Effector memory CD4-positive, alpha-beta T cell (primary cell): ENCODE measurements at places on chromosomes 3 and 15.

GRCh38 chr3:48402281-48402732, 27.6 kb downstream of the PLXNB1 start:
- no peak for DNase-seq

- DNase-seq = no peak
These were observed 143.2 kb downstream of the DOCK3 start for GRCh38 chr3:50817756-50818529.

DNA sequence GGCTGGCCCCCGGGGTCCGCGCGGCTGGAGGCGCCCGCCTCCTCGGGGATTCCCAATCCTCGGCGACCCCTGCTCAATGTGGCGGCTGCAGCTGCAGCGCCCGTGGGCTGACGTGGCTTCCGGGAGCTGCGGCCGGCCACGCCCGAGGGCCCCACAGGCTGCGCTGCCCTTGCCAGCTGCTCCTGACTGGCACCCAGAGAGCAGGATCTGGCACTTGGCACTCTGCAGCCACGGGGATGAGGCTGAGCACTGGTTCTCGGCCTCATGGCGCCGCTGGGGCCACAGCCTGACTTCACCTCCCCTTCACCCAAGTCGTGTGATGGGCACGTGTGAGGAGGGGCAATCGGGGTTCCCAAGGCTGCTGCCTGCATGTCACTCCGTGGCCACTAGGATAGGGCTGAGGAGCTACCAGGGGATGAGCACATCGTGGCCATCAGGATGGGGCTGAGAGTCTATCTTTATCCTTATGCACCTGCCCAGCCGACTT, 267.8 kb upstream of the FRG2C start:
- no peak for DNase-seq

DNA sequence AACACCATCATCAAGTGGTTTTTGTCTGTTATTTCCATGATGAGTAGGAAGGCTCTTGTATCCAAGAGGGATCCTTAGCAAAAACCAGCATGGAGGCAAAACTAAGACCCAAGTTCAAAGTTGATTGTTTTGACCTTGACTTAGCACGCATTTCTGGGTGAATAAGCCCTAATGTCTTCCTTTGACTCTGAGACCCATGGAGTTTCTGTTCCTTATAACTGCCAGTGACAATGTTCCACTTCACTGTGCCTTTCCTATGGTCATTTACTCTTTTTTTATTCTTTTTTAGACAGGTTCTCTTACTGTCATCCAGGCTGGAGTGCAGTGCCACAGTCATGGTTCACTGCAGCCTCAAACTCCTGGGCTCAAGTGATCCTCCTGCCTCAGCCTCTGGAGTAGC, 118.2 kb upstream of the MRPL3 start:
- DNase-seq = no peak
